ENCODE measurements at places on chromosomes 16 and 17.
A peak's percentile ranks its signal among the peaks of the same experiment; 100 is the strongest.

DNA sequence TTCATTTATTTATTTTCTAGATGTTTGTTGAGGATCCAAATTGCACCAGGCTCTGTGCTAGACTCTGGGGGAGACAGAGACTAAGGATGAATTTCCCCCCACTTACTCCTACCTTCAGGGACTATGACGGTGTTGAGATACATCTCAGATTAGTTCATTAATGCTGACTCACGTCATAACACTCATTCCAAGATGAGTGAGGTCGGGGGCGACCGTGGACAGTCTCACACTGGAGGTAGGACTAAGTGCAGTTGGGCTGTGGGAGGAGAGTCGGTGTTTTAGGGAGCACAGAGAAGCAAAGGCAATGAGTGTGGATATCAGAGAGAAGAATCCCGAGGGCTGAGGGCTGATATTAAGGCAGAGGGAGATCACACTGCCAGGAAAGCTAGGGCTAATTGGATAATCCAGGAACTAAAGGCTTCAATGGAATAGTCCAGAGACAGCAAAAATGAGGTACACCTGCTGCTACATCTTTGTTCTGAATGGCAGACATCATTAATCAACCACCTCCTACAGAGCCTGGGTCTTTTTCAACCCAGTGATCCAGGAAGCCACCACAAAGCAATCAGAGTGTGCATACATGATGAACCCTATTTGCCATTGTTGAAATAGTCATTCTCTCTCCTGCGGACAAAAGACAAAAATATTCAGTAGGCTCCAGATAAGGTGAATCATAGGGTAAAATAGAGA is 38.6 kb upstream of the CACNG4 start:
- no peak for ATAC-seq

DNA sequence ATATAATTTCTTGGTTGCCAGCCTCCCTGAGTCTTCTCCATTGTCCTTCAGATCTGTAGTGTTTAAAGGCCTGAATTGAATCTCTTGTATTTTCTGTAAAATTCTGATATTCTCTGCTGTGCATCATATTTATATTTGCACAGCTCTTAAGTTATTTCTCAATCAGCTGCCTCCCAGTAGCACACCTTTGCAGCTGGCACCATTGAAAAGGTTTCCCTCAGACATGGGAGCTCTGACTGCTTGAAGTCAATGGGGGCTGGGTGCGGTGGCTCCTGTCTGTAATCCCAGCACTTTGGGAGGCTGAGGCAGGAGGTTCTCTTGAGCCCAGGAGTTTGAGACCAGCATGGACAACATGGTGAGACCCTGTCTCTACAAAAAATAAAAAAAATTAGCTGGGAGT is 40.4 kb downstream of the PITPNC1 start:
- no peak for ATAC-seq

- ATAC-seq = no peak
These were observed 91.7 kb downstream of the SHISA6 start for GRCh38 chr17:11332706-11333105.

DNA sequence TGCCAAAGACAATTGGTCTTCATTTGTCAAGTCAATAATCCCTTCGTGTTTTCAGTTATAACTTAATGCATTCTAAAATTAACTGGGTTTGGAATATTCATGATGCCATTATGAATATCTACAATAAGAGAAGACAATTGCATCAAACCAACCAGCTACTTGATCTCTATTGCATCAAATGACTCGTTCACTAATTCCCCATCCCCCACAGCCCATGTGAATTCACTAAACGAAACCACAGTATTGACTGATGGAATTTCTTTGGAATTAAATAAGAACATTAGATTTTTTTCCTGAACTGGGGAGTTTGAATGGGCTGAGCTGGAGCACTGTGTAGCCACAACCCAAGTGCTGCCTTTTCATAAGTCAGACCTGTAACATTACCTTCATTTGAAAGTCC is 65.3 kb downstream of the HS3ST3B1 start:
- no peak for ATAC-seq

DNA sequence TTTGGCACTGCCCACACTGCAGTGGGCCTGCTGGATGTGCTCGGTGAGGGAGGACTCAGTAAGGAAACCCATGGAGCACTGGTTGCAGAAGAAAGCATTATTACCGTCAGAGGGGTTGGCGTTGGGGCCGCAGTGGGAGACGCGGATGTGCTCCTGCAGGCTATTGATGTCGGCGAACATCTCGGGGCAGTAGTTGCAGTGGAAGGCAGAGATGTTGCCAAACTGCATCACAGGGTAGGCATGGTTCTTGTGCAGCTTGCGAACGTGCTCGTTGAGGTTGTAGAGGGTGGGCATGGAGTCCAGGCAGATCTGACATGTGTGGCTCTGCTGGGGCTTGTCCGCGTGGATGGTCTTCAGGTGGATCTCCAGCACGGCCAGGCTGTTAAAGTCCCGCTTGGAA is 218.4 kb downstream of the ZNF423 start:
- ATAC-seq = no peak

DNA sequence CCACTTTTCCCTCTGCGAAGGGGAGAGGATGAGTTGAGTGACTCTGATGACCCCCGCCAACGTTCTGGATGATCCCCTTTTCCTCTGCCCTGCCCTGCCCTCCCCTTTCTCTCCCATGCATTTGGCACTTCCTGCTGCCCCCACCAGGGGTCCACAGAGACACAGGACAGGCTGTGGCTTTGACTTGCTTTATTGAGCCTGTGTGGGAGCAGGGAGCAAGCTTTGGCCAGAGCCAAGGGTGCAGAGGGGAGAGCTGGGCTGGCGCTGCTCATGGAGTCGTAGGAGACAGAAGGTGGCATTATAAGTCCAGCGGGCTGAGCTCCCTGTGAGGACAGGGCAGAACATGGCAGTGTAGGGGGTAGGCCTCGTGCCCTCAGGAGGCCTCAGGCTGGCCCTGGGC is 1.6 kb downstream of the PPY start:
- no peak for ATAC-seq

- ATAC-seq = no peak
These were observed 19.8 kb downstream of the GTF3C1 start for GRCh38 chr16:27529962-27530361.

- ATAC-seq = no peak
These were observed 44.0 kb upstream of the ABCC11 start for GRCh38 chr16:48291303-48291702.

DNA sequence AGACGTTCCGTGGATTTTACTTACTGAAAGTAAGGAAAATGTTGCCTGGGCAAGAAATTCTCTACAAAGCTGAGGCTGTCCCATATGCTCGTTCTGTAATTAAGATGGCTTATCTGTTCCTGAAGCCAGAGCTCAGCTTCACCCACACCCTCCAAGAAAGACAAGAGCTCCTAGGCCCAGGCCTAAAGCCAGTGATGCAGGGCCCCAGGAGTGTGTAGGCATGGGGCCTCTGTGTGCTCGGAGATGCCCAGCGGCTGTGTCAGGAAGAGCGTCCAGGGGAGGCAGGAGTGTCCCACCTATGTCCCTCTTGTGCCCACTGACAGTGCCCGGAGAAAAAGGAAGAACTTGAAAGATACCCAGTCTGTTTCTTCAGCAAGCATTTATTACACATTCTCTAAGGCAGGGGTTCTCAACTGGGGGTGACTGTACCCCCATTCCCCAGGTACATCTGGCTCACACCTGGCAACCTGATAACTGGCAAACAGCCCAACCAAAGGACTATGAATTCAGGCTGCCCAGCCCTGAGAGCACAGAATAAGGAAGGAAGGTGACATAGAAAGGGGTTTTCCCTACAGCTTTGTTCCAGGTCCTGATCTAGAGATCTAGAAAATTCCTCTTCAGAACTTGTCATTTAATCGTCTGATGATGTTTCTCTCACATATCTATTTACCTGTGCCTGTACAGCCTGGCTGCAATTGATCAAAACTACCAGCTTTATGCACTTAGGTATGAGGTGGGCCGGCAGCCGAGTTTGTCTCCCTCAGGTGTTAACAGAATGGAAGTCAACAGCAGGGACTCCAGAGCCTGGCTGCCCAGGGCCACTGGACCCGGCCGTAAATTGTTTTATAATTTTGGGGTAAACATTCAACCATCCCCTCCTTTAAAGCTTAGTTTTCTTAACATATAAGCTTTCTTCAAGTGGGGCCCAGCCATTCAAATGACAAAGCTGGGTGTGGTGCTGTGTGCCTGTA is 12.0 kb downstream of the SNN start:
- ATAC-seq = no peak

DNA sequence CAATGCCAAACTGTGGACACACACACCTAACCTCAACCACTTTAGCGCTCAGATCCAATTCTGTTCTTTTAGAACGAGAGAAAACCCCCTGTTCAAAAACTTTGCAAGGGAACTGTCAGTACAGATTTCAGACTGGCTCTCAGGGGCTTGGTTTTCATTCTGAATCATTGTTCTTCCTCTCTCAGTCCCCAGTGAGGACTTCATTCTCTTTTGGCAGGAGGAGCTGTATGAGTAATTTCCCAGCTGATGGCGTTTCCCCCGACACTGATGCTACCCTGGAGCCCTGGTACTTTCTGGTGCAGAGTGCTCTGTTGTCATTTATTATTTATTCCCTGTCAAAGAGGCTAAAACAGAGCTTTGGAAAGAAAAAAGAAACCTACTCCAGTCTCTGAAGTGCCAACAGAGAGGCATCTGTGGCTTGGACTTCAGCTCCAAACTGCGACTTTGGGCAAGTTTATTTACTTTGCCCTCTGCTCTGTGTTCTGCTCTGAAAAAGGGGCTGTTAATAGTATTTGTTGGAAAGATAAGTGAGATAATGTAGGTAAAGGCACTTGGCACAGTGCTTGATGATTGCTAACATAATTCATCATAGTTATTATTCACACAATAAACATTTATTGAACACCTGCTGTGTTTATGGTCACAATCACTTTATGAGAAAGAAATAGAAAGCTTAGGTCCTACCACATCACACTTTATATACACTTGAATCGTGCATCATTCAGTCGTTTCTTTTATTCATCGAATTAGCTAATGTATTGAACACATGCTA is 28.3 kb downstream of the ETV4 start:
- peak; percentile 83 for ATAC-seq

GRCh38 chr17:20999044-20999573 is 43.7 kb downstream of the USP22 start:
- ATAC-seq = peak; percentile 61

GRCh38 chr17:82090549-82091263 is 7.3 kb downstream of the FASN start:
- no peak for ATAC-seq

- ATAC-seq = no peak
These were observed 349.3 kb downstream of the WWOX start for GRCh38 chr16:78448658-78449271.

DNA sequence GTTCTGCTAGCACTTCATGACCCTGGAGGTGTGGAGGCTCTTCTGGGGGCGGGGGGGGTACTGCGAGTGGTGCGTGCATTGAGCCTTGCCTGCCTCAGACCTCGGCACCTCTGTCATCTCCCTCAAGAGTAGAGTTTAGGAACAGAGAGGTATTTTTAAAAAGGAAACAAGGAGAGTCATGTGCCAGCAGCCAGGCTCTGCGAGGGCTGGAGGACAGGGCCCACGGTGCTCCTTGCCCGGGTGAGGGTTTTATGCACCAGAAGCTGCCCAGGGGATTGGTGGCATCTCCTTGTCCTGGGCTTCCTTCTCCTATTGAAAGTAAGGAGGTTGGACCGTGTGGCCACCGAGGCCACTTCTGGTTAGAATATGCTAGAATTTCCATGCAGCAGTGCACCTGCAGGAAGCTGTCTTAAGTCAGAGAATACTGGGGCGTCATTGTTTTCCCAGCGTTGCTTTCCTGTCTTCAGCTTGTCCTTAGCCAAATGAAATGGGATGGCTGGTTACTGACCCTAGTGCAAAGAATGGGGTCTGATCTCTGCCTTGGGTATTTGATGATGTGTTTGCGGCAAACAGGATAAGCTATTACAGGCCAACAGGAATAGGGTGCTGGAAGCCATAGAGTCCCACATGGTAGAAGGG is 3.2 kb downstream of the CBX2 start:
- no peak for ATAC-seq

DNA sequence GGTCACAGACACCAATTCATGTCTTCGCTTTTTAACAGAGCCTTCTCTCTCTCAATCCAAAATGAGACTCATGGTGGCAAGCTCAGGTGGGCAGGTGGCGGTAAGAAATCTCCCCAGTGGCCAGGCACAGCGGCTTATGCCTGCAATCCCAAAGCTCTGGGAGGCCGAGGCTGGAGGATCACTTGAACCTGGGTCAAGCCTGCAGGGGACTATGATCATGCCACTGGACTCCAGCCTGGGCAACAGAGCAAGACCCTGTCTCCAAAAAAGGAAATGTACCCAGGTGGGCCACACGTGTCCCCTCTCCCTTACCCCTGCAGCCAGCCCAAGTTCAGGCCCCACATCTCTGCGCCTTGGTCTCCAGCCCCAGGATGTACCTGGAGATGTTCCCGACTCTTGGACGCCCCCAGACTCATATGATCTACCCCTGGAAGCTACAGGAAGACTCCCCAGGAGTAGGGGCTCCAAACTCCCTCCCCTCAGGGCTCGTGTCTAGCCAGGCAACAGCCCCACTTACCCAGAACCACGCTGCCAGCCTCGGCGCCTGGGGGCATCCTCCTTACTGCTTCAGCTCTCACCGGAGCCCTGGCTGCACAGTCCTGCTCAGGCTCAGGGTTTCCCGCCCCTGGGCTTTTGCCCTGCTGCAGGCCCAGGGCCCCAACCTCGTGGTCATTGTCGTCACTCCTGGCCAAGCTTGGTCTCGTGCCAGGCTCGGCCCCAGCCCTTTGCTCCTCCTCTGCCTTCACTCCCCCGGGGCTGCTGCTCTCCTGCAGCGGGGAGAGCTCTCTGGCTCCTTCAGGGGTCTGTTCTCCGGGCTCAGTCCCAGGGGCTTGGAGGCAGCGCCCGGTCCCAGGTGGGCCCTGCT is 16.2 kb downstream of the MYLK3 start:
- no peak for ATAC-seq

- ATAC-seq = no peak
These were observed 1.4 kb downstream of the TEN1 start for GRCh38 chr17:75980188-75981018.

DNA sequence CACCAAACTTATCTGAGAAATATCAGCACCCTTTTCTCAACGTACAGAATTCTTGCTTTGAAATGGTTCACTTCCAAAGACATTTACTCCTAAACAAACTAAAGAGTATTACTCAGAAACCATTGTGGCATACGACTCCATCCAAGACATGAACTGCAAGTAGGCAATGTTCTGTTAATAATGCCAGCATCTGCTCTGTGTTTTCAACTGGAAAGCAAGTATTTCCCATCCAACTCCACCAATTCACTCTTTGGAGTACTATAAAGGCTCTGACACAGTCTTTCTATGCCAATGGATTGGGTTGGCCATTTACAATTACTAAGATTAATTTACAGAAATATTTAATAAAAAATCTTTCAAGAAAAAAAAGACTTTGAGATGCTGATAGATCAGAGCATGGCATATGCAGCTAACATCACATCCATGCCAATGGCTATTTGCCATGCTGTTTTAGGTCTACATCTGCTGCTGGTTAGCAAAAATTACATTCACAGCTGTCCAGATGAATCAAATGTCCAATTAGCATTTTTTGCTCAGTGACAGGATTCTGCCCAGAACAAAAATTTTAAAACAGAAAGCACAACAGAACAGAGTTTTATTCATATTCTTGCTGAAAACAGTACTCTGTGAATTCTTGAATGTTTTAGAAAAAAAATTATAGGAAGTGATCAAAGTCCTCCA is 65.9 kb upstream of the HLF start:
- no peak for ATAC-seq
